Coronary artery (tissue), 2 donors: ENCODE measurements at places on chromosomes 5 and 9.

GRCh38 chr5:57504357-57504756, 21.7 kb upstream of the ACTBL2 start:
- no peak for DNase-seq

DNA sequence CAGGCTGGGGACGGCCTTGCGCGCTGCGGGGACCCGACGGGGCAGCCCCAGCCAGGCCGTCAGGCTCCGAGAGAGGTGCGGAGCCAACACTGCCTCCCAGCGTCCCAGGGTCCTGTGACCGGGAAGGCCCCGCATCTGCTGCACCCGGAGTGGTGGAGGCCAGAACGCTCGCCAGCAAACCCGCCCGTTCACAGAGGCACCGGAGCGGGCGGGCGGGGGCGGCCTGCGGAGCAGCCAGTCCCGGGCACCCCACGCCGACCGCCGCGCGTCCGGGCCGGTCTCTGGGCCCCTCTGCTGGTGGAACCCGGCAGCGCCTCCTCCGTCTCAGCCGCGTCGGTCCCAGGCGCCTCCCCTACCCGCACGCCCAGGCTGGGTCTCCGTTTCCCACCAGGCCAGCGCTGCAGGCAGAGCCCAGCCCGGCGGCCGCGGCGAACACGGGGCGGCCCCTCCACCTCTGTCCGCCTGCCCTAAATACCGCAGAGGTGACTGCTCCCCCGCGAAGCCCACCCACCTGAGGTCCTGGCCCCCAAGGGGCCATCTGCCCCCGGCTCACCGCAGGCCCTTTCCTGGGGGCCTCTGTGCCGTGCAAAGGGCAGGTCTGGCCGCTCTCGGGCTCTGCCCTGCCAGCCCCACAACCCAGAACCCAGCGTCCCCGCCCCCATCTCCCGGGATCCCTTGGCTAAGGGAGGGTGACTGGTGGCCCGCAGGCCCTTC, 15.9 kb downstream of the EXD3 start:
- DNase-seq: no peak

DNA sequence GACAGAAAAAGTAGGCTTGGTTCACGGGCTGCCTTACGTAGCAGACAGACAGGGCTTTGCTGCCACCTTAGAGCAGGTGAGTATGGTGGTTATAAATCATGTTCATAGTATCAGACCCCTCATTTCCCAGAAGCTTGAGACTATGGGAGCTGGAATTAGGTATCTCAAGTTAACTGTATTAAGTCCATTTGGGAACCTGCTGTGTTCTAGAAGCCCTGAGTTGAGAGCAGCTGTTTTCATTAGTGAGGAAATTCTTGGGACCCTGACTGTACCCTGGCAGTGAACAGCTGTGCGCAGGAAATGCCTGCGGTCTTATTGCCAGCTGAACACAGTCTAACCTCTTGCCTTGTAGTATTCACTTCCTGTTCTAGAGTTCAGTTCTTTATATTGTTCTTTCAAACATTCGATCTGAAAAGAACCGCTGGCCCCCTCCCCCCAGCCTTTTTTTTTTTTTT, 29.8 kb downstream of the UGCG start:
- DNase-seq: no peak

GRCh38 chr9:93004561-93004960, 53.9 kb upstream of the SUSD3 start:
- DNase-seq: no peak

DNA sequence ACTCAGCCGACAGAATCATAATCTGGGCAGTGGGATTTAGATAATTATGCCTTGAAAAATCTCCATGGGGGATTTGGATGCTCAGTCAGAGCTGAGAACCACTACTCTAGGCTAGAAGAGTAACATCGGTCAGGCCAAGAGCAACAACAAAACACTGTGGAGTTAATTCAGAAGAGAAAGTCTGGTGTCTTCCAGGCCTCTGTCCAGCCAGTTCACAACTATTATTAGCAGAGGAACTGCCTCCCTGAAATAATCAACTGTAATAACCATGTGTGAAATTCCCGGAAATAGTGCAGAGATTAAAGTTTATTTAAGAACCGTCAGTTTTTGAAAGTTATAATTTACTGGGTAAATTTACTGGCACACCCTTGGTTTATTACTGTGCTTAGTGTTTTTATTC, 8.2 kb upstream of the MARCHF3 start:
- no peak for DNase-seq

DNA sequence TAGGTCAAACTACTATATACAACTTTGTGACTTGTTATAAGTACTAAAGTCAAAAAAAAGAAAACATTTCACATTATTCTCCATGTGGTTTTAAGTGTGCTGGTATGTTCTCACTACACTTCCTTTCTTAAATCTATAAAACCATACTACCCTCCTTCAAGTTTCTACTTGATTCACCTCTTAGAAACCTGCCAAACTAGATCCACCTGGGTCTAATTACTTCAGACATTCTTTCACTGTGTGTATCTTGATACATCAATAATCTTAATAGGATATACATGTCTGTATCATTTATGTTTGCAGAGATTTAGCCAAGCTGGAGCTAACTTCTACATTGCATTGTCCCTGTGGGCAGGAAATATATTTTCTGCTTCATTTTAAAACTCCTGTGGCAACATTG, 1012.6 kb downstream of the EFNA5 start:
- DNase-seq: no peak

GRCh38 chr5:91182763-91183162, 200.4 kb downstream of the ARRDC3 start:
- DNase-seq: no peak

DNA sequence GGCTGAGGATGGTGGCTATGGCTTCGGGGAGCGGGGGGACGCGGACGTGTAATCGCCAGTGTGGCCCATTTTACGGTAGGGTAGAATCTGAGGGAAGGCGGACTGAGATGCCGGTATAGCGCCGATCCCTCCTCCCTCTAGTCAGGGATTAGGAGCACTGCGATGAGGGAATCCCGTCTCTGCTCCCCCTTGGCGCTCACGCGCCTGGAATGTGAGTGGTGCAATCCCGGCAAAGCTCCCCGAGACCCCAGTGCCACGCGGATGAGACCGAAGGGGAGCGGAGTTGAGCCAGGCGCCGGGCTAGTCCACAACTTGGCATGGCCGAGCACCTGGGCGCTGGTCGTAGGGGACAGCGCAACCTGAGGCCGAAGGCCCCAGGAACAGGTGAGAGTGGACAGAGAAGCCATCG, 2.2 kb downstream of the NPR3 start:
- DNase-seq: no peak

- no peak for DNase-seq
Observed at GRCh38 chr5:44827681-44828080, 18.9 kb downstream of the MRPS30 start.

- DNase-seq: no peak
Observed at GRCh38 chr5:150461231-150461630, 11.7 kb upstream of the RPS14 start.

DNA sequence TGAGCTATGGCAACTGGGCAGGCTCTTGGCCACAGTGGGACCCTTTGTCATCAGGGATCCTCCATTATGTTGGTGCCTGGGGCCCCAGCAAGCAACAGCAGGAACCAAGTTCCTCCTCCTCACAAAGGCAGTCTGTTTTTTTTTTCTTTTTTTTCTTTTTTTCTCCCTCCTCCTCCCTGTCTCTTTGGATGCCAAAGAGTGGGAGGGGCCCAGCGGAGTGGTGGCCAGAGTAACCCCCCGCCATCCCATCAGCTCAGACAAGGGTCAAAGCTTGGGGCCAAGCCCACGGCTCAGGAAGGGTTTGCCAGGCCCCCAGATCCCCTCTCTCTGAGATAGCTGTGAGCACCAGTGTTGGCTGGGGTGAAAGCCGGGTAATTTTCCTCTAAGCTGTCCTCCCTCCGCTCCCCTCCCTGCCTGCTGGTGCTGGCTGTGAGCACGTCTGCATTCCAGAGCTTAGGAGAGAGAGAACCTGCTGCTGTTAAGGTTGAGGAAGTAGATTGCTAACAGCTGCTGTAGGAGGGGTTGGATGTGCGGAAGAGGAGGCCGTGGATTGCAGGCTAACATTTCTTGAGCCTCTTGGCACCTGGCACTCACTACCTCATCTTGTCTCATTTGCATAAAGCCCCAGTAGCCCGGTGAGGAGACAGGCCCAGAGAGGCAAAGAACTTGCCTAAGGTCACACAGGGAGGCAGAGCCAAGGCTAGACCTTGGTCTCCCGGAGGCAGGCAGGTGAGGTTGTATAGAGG, 21.2 kb downstream of the GSN start:
- peak; percentile 90 for DNase-seq

DNA sequence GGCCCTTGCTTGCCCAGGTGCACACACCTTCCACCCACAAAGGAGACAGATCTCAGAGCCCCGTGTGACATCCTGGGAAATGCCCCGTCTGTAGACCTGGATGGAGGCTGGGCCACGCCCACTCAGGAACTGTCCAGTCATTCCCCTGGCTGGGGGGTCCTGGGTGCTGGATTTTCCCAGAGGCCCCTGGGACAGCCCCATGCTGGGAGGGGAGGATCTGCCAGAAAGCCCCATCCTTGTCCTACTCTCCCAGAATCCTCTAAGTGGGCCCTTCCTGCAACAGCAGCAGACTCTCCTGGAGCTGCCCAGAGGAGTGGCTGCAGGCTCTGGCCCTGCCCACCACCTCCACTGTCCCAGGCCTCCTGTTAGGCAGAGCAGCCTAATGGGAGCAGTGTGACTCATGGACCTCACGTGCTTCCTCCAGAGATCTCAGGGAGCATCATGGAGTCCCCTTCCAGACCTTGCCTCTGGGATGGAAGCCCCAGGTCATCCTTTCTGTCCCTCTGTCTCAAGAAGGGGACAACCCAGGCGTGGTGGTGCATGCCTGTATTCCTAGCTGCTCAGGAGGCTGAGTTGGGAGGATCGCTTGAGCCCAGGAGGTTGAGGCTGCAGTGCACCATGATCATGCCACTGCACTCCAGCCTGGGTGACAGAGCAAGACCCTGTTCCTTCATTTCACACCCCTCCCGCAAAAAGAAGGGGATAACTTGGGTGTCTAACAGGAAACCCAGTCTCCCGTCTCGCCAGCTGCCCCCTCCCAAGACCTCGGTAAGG, 51.7 kb downstream of the JADE2 start:
- DNase-seq: no peak

DNA sequence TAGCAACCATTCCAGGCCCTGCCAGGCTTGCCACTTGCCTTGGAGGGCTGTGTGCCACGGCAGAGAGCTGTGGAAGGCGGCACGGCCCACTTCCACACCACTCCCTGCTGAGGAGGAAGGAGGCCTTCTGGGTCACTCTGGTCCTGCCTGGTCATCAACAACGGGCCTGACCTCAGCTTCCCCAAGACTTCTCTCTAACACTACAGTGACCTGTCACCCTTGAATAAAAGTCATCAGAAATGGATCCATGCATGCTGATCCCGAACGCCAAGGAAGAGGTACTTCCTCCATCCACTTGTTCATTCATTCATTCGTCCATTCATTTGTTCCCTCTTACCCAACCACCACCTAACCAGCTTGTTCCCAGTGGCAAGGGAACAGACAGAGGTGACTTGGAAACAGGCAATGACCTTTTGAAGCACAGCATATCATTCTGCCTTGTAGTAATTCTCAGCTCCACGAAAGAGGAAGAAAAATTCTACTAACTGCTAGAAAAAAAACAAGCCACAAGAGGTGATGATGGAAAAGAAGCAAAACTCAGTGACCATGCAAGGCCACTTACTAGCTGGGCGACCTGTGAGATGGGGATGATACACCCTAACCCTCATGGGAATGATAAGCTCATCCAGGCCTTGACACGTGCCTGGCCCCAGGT, 58.6 kb downstream of the STK10 start:
- DNase-seq: no peak

- no peak for DNase-seq
Observed at GRCh38 chr9:28651050-28651722, 1077.9 kb upstream of the C9orf72 start.

DNA sequence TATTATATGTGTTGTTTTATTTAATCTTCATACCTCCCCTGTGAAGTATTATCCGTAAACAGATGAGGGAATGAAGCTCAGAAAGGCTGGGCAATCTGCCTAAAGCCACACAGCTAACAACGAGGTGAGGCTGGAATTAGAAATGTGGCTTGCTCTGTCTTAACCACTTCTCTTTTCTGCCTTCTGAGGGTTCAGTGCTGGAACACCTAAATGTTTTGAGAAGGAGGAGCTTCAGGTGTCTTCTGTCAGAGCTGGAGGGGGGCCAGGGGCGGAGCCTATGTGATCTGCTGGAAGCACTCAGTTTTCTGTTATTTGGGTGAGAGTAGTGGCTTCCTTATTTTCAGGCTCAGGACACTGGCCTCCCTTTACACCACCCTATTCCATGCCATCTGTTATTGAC, 35.0 kb upstream of the ARAP3 start:
- no peak for DNase-seq

GRCh38 chr9:36974731-36975130, 59.3 kb downstream of the PAX5 start:
- no peak for DNase-seq

DNA sequence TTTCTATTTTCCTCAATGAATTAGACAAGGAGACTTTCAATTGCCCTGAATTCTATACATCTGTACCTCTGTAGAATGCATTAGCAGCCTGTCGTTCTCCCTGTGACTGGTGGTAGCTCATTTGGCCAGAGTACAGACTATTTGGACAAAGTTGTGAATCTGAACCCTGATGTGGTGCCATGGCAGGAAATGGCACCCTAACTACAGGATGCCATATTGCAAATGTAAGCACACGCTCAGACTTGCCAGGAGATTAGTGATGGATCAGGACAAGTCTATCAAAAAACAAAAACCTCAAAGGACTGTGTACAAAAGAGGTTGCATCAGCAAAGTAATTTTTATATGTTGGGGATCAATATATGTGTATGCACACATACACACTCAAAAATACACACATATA, 58.3 kb downstream of the SVEP1 start:
- no peak for DNase-seq

DNA sequence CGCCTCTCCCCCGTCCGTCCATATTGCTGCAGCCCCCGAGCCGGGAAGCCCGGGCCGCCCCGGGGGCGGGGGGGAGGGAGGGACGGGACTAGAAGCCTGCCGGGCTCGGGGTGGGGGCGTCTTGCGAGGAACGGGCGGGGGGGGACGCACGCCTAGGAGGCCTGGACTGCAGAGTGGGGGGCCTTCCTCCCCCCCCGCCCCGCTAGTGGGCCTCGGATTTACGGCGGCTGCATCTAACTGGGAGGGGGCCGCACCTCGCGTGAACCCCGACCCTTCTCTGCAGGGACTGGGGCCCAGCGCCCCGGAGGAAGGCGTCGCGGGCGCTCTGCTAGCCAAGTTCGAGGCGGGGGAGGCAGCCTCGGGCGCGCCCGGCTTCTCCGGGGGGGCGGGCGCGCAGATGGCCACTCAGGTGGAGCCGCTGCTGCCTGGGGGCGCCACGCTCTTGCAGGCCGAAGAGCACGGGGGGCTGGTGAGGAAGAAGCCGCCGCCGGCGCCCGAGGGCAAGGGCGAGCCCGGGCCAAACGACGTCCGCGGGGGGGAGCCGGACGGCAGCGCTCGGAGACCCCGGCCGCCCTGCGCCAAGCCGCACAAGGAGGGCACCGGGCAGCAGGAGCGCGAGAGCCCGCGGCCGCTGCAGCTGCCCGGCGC, at the start of gene LARP1:
Gene LARP1, plus strand, starts transcription at position 17 of the 648 bp plus-strand sequence. Its CDS starts 381 bp downstream, at position 398.
- DNase-seq: no peak
